ENCODE measurements at places on chromosomes 16 and 17.

DNA sequence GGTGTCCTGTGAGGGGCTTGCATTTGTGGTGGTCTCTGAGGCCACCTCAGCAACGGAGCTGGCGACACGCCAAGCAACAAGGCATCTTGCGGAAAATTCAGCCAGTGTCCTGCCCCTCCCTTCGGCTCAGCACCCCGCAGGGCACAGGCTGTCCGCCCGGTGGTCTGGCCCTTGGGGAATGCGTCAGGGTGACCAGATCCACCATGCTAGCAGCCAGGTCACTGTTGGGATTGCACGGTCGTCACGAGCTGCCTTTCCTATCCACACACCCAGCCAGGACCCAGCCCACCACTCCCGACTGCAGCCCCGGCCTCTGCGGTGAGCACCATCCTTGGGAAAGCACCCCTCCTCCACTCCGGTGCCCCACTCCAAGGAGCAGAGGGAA is 221.2 kb downstream of the NTN1 start:
- DNase-seq: no peak

DNA sequence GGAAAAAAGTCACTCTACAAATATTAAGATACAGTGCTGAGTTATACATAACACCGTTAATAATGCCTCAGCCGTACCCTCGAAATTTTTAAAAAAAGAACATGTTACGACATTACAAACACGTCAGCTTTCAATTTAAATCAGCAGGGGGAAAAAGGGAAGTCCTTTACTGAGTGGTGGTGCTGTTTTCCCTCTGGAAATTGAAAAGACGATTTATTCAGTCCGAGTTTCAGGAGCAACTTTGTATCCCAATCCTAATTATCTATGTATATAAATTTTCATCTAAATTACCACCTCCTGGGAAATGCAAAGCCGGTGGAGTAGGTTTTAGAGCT is 1.3 kb downstream of the NETO2 start:
- DNase-seq: no peak

DNA sequence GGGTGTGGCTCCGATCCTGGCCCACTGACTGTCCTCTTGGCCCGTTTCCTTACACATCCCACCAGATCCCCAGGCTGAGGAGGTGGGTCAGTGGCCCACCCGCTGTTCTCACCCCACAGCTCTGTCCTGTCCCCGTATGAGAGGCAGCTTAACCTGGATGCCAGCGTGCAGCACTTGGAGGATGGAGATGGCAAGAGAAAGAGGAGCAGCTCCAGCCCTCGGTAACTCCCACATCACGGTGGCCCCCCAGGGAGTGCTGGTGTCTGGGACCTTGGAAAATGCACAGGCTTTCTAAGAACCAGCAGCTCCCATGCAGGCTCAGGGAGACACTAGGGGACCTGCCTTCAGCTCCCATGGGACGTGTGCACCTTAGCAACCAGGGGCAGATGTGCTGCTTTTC is 4.2 kb upstream of the LLGL2 start:
- DNase-seq: no peak

- no peak for DNase-seq
Observed at GRCh38 chr16:81261049-81261648, 22.7 kb downstream of the BCO1 start.

GRCh38 chr17:69592692-69593350 is 178.3 kb downstream of the MAP2K6 start:
- peak; percentile 2 for DNase-seq

DNA sequence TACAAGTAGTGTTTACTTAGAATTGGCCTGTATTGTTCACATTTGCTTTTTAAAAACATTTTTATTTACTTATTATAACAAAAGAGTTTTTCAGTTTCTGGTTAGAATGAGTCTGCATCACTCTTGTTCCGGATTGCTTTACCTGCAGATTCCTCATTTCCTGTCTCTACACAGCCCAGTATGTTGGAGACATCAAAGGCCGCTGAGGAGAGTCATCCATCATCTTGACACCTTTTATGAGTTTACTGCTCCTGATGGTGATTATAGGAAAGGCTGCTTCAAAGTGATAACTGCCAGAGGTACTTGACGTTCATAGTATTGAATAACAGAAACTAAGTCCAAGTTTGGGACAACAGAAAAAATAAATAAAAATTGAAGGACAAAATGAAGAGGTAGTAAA is 490.5 kb upstream of the CA10 start:
- no peak for DNase-seq

DNA sequence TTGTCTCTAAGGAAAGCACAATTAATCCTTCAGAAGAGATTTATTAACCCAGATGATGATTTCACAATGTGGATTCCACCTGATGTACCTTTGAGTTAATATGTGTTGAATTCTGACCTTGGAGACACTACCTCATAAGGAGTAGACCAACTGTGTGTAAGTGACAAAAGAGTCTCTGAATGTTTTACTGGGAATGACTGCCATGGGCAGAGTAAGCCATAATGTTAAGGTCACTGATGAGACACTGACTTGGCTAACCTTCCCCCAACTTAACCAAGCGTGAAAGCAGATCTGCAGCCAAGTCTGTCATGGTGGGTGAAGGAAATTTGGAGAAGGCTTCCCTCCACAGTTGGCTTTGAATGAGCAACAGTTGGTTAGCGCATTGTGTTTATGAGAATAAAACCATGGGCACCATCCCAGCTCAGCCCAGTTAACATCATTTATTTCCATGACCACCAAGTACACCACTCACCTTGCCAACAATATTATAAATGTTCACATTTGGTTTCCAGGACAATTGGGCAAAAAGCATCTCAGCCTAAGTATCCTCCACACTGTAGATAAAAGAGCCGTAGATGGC is 618.5 kb downstream of the KCNJ2 start:
- no peak for DNase-seq

DNA sequence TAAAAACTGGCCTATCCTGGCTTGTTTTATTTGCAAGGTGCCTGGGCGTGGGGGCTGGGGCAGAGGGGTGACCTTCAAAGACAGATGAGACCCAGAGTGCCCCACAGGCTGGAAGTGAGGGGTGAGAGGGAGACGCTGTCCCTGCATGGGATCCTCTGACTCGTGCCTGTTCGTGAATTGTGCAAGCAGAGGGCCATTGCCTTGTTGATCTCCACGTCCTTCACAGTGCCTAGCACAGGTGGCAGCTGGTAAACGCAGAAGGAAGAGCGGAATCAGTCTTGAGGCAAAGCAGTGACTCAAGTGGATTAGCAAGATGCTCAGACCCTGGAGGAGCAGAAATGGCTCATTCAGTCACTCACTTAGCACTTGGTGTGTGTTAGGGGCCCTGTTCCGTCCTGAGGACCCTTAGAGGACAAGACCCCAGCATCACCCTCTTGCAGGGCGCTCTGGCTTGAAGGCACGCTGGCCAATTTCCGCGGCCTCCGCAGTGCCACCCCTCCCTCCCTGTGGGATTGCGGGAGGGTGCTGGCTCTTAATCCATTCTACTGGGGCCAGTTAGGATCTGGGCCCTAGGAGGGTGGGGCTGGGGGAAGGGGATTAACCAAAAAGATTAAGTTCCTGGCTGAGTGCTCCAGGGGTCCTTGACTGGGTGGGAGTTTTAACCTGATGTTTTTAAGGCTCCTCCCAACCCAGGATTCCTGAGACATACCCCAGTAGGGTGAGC is 151.2 kb downstream of the CCDC182 start:
- no peak for DNase-seq

GRCh38 chr17:1188812-1189504 is 9.2 kb upstream of the ABR start:
- DNase-seq: no peak

GRCh38 chr17:43906951-43907424 is 348 bp downstream of the MPP2 start:
- DNase-seq: no peak

- no peak for DNase-seq
Observed at GRCh38 chr17:75153780-75154194, 525 bp downstream of the JPT1 start.

- DNase-seq: no peak
Observed at GRCh38 chr17:81027591-81028505, 7.1 kb upstream of the BAIAP2 start.

DNA sequence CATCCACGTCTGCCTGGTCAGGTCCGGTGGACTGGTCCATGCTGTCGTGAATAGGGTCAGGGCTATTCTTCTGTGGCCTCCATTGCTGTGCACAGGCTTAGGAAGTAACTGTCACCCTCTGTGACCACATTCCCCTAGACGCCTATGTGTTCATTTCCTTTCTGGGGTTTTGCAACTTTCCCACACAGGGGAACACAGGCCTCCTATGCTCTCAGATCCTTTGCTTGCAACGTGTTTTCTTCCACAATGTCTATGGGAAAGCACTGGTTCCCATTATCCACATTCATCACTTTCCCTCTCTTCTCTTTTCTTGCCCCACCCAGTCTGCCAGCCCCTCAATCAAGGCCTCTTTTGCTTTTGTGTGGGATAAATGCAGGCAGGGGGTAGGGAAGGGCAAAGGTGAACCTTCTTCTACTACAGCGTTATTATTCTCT is 43.2 kb upstream of the DNAJA2 start:
- no peak for DNase-seq

GRCh38 chr17:70774339-70775117 is 605.2 kb downstream of the KCNJ2 start:
- DNase-seq: no peak

DNA sequence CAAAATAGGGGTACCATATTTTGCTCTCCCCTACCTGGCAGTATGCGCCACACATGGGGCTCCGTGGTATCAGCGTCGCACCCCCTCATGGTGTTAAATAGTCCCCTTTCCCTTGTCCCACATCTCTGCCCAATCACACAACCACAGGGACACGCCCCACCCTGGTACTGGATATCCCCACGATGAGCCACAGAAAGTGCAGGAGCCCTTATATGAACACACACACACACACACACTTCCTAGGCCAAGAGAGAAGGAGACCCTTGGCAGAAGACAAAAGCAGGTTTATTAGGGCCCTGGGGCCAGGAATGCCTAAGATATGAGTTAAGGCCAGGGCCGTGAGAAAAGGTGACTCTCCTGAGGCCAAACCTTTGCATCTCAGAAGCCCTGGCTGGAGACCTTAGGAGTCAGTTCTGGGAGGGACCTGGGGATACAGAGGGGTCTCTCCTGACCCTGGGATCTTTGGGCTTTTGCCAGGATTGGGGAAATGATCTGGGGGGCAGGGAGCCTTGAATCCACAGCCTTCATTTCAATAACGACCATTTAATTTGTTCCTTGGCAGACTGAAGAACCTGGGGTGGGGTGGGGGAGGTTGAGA is 11.6 kb downstream of the COPZ2 start:
- DNase-seq: peak; percentile 76

GRCh38 chr16:84826558-84826941 is 6.8 kb downstream of the CRISPLD2 start:
- DNase-seq: no peak

DNA sequence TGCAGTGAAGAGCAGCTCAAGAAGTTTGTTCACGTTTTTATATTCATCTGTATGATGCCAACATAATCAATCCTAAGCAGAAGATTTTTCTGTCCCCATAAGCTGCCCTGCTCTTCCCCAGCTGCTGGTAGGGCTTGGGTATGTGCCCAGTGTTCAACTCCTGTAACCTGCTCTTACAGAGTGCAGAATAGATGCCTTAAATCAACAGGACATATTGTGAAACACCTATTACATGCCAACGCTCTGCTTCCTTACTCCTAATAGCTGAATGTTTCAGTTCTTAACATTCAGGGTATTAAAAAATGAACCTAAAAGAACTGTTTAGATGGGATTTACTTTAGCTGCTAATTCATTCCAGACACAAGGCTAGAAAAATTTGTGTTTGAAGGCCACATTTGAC is 190.9 kb downstream of the HS3ST3A1 start:
- DNase-seq: no peak

DNA sequence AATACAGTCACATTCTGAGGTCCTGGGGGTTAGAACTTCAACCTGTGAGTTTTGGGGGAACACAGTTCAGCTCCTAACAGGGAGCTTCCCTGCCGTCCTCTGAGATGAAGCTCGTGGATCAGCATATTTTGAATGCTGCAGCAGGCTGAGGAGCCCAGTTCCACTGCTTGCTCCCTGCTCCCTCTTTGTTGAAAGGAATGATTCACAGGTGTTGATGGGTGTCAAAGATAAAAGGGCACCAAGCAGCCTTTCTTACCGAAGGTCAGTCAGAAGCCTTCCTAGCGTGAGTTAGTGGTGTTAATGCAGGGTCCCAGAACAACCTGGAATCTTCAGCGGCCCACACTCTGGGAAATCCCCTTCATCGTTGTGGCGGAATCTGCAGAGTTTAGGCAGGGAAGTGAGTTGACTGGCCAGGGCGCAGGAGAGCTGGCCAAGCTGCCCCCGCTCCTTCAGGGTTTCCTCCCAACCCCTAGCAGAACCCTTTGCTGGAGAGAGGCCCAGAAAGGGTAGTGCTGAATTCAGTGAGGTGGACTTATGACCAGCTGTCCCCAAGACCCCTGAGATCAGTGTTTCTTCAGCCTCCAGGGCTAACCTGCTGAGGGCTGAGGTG is 114.8 kb downstream of the GNAO1 start:
- no peak for DNase-seq

- DNase-seq: no peak
Observed at GRCh38 chr17:65559461-65559803, 2.0 kb downstream of the AXIN2 start.

DNA sequence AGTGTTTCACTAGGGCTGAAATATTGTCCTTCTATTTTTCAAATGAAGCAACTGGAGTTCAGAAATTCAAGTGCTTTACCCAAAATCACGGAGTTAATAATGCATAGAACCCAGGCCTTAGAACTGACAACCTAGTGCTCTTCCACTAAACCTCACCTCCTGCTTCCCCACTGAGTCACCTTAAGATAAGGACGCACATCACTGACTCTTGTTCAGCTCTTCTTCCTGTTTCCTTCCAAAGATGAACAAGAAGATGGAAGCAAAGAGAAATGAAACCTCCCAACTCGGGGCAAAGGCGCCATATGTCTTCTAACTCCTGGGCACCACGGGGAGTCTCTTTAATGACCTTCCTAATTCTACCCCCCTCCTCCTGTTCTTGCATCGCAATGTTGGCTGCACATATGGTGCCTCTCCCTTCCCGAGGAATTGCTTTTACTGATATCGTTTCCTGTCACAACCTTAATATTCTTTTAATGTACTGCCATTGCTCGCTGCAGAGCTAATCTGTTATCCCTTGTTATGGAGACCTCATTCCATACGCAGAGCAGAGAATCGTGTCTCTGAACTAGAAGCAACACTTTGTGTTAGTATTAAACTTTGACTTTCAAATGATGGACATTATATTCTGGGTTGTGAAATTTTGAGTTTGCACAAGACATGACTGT is 591.4 kb downstream of the TMEM114 start:
- no peak for DNase-seq

DNA sequence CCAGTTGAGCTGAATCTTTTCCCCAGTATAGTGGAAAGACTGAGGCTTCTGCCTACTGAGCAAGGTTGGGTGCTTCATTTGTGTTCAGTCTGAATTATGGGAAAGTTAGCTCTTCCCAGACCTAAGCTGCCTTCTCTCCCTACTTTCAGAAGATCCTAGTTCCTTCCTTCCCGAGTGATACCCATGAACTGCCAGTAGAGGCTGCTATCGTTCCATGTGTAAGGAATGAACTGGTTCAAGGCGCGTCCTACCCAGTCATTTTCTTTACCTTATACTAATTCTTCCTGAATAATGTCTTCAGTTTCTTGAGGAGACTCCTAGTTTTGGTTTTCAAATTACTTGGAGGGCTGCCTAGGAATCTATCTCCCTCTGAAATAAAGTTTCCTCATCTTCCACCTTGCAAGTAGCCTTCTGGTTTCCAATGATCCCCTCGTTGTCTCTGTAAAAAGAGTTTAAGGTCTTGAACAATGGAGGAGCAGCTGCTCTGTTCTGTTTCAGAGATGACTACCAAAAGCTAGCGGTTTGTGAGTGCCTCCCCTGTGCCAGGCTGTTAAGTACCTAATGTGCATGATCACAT is 934 bp upstream of the AOC2 start:
- peak; percentile 40 for DNase-seq

GRCh38 chr16:2339521-2340484 is 725 bp downstream of the ABCA3 start:
- peak; percentile 30 for DNase-seq

GRCh38 chr17:74356646-74357465 is 4.8 kb downstream of the BTBD17 start:
- no peak for DNase-seq
